Stimulated activated CD4-positive, alpha-beta T cell treated with anti-CD3 and anti-CD28 coated beads, Interleukin-1b, Interleukin-23, amount 100 ng/mL, for 24 hours (primary cell): ENCODE measurements at places on chromosomes 13 and 19.

DNA sequence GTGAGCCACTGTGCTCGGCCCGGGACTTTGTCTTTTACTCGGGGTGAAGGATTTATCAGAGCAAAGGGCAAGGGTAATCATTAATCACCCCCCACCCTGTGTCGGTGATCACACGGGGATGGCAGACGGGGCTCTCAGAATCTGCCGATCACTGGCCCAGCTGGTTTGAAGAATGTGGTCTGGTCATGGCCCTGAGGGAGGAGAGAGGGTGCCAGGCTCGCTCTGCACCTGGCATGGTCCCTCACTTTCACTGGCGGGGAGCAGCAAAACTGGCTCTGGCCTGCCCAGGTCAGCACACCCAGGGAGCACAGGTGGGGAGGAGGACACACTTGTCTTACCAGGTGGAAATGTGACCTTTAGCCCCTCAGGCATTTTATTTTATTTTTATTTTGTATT lies 10.2 kb downstream of the REEP6 start:
- no peak for DNase-seq

GRCh38 chr19:29854033-29854432 lies 42.2 kb downstream of the CCNE1 start:
- no peak for DNase-seq

GRCh38 chr13:80235166-80235966 lies 105.6 kb downstream of the SPRY2 start:
- no peak for DNase-seq

- no peak for DNase-seq
Measured at GRCh38 chr19:39515551-39516191, 732 bp downstream of the SELENOV start.

GRCh38 chr13:110699148-110700145 lies 6.5 kb downstream of the CARS2 start:
- no peak for DNase-seq
